Activated gamma-delta T cell (primary cell): ENCODE measurements at places on chromosomes 11 and 22.

GRCh38 chr11:71423181-71423790, 24.9 kb downstream of the DHCR7 start:
- DNase-seq, result no peak

DNA sequence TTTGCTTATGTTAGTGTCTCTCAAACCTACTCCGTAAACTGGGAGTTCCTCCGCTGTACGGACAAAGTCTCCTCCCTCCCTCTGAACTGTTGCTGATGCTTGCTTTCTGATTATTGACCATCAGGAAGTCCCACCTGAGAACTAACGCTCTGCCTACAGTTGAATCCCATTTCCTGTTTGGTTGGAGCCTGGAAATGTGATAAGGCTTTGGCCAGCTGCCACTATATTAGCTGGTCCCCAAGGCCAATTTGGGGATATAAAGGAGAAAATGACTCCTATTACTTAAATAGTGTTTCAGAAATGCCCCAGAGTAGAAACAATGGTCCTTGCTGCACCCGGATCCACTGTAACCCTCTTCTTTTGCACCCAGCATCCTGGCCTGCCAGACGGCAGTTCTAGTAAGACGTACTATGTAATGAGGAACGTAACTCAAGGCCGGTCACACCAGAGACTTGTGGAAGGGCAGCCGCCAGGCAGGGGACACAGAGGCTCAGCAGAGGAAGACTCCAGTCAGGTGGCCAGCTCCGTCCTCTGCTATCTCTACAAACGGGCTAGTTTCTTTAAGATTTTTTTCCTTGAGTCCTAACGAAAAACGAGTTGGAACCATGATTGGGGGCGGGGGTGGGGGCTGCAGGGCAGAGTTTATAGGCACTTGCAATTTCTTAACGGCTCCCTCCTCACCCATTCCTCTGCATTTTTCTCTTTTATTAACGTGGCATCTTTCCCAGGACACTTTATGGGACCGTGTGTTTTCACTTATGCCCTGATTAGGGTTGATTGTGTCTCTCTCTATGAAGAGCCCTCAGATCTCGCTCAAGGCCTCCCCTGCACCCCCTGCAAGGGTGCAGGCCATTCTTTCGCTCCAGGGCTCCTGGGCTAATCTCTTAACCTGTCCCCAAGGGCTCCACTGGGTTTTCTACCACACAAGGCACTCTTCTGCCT, 72.8 kb upstream of the CDON start:
- DNase-seq, result no peak

DNA sequence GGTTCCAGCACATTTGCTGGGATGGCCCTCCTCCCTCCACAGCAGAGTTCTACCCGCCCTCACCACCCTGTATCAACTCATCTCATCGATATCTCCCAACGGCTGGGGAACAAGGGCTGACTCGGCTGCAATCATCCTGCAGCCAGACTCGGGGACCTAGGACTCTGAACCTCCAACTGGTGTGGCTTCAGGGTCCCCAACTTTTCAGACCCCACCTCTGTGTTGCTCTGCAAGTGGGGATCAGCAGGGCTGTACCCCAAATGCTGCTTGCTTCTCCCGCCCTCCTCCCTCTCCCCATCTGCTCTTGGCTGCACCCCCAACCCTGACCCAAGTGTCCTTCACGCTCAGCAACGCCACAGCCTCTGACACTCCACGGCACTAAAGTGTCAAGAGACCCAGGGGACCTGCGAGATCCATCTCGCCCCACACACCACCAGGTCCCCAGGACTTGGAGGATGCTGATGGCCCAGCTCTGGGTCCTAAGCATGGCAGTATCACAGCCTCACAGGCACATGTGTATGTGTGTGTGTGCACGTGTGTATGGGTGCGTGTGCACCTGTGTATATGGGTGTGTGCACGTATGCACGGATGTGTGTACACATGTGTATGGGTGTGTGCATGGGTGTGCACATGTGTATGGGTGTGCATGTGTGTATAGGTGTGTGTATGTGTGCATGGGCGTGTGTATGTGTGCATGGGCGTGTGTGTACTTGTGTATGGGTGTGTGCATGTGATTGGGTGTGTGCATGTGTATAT, 26.4 kb downstream of the KCNQ1 start:
- DNase-seq, result no peak

DNA sequence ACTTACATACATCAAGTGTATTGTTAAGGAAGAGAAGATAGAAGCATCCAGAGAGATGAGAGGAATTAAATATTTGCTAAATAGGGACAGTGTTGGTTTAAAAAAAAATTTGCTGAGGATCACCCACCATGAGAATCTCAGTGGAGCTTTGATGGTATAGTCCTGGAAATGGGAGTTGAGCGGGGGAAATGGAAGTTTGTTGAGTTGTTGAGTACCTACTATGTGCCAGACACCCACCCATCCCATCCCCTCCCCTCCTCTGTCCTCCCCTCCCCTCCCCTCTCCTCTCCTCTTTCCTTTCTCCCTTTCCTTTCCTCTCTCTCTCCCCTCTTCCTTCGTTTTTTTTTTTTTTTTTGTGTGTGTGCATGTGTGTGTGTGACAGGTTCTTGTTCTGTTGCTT, 4.7 kb upstream of the MFRP start:
- DNase-seq, result no peak

GRCh38 chr11:69576069-69576782, 64.7 kb upstream of the CCND1 start:
- DNase-seq, result no peak

DNA sequence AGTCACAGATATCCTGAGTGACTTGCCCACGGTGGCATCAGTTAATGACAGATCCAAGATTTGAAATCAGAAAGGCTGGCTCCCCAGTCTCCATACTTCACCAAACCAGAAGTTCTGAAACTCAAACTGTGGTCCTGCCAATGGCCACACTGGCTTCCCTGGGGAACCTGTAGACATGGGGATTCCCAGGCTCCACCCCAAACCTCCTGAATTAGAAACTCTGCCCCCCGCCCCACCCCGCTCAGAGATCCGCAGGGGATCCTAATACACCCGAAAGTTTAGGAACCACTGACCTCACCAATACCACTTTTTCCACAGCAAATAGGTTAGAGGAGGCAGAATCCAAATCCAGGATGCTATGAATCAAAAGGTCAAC, 15.3 kb downstream of the RTN4RL2 start:
- DNase-seq, result no peak

DNA sequence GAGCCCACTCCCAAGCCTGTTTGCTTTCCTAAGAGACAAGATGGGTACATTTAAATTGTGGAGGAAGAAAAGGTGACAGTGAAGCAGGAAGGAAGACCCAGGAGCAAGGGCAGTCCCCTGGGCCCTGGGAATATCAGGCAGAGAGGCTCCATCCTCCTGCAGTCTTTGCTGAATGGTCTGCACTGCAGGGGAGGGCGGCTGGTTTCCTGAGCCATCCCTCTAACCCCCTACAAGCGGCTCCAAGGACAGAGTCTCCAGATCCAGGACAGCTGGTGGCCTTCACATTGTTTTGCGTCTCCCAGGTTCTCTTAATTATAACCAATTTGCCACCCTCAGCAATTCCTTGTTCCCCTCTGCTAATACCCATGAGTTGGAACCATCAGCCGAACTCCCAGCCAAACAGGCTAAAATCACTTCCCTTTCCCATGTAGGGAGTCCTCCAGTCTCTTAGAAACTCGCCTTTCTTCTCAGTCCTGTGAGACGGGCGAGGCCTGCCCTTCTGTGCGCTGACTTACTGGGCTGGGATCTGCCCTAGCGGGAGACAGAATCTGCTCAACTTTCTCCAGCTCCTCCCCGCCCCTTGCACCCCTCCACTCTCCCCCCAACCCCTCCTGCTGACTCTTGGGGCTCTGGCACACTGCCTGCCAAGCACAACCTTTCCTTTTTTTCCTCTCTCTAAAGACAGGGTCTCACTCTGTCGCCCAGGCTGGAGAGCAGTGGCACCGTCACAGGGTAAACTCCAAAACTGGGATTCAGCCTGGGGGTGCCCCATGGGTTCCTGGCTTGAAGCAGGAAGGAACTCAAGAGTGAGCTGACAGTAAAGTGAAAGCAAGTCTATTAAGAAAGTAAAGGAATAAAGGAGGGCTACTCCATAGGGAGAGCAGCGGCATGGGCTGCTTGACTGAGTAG, 53.4 kb upstream of the EMID1 start:
- no peak for DNase-seq

GRCh38 chr11:57513911-57514537, 1.5 kb downstream of the SLC43A1 start:
- no peak for DNase-seq

- no peak for DNase-seq
These were observed 27.6 kb upstream of the SIK2 start for GRCh38 chr11:111574373-111575225.
